ENCODE measurements at places on chromosomes 11 and 22. TPM values are rescaled to one million over a fixed set of nuclear protein-coding genes. Genes with fewer than 3 reads are reported as not detected.
A peak's percentile ranks its signal among the peaks of the same experiment; 100 is the strongest.

- no peaks in the 10 kb centered on the region for H3K36me3 ChIP-seq
- no peak overlapping the region for H3K4me3 ChIP-seq
- H3K27me3 ChIP-seq: no peaks in the 10 kb centered on the region
- no peak overlapping the region for H3K27ac ChIP-seq
- H3K4me1 ChIP-seq: no peaks in the 10 kb centered on the region
- no peak for DNase-seq
Measured at GRCh38 chr11:84164728-84165127, 878.6 kb upstream of the CCDC90B start.

DNA sequence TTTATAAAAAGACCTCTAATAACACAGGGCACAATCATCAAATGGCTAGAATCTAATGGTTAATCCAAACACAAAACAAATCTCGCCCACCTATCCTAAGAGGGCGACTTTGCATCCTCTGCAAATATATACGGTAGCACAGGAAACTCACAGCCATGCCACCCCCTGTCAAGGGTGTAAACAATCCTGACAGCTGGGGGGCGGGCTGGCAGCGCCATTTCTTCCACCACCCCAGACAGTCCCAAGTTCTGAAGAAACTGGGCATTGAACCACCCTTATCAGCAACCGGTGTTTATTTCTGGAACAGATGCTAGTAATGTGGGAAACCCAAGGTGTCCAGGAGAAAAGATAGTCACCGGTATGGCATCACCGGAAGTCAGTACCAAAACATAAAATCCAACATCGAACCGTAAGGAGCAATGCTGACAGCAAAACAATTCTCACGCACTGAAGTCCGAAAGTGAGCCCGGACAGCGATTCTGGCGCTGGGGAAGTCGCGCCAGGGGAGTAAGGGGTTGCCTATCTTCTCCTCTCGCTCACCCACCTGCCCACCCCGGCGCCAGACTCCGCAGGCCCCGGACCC lies 825 bp downstream of the FBXO3 start:
- H3K4me1 ChIP-seq: peaks cover 16% of the 10 kb centered on the region
- peak overlapping the region; percentile 88 for H3K27ac ChIP-seq
- peak overlapping the region; percentile 93 for H3K4me3 ChIP-seq
- H3K27me3 ChIP-seq: peaks cover 33% of the 10 kb centered on the region

- peaks cover 16% of the 10 kb centered on the region for H3K36me3 ChIP-seq
- DNase-seq: peak; percentile 18
- H3K4me1 ChIP-seq: peaks cover 31% of the 10 kb centered on the region
- H3K4me3 ChIP-seq: peak overlapping the region; percentile 50
- no peaks in the 10 kb centered on the region for H3K27me3 ChIP-seq
Measured at GRCh38 chr11:106177311-106177710, 99.8 kb downstream of the AASDHPPT start.

DNA sequence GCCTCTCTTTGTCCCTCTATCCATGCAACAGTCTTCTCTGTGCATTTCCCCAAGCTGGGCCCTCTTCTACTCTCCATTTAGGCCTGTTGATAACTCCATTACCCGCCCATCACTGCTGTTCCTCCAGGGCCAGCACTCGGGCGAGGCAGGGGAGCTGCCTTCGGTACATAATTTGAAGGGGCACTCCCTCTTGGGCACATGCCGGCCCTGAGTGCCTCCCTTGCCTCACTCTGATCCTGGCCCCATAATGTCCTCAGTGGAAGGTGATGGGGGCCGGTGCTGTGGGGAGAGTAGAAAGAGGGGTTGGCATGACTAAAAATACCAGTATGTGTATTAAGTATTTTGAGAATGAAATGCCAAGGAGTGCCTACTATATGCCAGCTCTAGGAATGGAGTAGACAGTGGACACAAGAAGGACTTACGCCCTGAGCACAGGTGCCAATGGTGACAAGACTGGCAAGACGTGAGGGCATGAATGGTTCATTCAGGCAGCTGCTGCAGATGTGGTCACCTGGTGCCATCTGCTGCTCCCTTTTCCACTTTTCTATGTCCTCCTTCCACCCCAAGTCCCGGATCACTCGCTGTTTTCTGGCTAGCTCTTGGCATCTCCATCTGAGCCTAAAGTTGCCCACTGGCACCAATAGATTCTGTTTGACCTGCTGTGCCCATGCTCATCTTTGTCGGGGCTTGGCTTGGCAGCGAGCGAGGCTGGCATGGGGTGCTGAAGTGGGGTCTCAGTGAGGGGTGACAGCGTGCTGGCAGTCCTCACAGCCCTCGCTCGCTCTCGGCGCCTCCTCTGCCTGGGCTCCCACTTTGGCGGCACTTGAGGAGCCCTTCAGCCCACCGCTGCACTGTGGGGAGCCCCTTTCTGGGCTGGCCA lies 22.6 kb downstream of the TMEM218 start:
- peaks cover 13% of the 10 kb centered on the region for H3K27me3 ChIP-seq
- H3K4me1 ChIP-seq: no peaks in the 10 kb centered on the region
- H3K4me3 ChIP-seq: no peak overlapping the region
- H3K27ac ChIP-seq: no peak overlapping the region

GRCh38 chr22:44442186-44442815 lies 55.7 kb downstream of the RTL6 start:
- peaks cover 6% of the 10 kb centered on the region for H3K27me3 ChIP-seq
- H3K4me3 ChIP-seq: no peak overlapping the region
- H3K27ac ChIP-seq: no peak overlapping the region
- H3K4me1 ChIP-seq: peaks cover 2% of the 10 kb centered on the region

DNA sequence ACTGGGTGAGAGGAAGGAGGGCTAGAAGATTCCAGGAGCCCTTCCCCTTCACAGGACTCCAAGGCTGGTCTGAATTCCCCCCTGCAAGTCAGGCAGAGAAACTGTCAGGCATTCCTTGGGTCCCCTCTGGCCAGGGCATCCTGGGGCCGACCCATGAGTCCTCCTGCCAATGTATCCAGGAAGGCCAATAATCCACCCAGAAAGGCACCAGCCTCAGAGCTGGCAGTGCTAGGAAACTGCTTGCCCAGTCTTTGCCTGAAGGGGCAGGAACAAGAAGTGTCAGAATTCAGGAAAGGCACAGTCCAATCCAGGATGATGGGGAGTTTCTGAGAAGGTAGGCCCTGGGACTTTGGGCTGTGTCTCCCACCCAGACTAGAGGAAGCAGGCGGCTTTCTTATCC lies 41.0 kb downstream of the BUD13 start:
- no peak overlapping the region for H3K27ac ChIP-seq
- peaks cover 30% of the 10 kb centered on the region for H3K27me3 ChIP-seq
- peaks cover 1% of the 10 kb centered on the region for H3K36me3 ChIP-seq
- H3K4me1 ChIP-seq: peaks cover 3% of the 10 kb centered on the region
- H3K4me3 ChIP-seq: no peak overlapping the region

Gene ACRV1
- total RNA-seq: 0.55 TPM

Gene INCENP
- 58.0 TPM for total RNA-seq

Gene PTPRCAP
- 0.73 TPM for total RNA-seq

Gene VSIG2
- total RNA-seq: 1.8 TPM

All from progenitor cell of endocrine pancreas (in vitro differentiated cells).